Caki2 (cell line): ENCODE measurements at places on chromosomes 2 and 18. TPM values are rescaled to one million over a fixed set of nuclear protein-coding genes. Genes with fewer than 3 reads are reported as not detected.
A peak's percentile ranks its signal among the peaks of the same experiment; 100 is the strongest.

GRCh38 chr2:113124181-113124961 is 3.0 kb upstream of the IL1RN start:
- no peak for DNase-seq

DNA sequence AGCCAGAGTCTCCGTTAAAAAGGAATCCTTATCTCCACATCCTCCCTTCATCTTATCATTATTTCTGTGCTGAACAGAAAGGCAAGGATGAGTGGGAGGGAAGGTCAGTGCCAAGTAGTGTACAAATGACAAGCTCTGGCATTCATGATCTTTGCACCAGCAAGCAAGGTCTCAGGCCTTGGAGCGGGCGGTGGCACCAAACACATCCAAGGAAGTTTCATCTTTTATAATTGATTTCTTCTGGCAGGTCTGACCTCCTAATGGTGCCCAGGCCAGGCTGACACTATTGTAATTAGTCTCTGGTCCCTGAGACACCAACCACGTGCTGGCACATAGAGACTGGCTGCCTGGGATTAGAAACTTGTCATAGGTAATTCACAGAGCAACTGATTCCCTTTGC is 336.6 kb downstream of the EN1 start:
- no peak for DNase-seq

Gene SERPINB10
- total RNA-seq: not detected in 2 replicates

- DNase-seq: no peak
Measured at GRCh38 chr2:128640845-128641360, 322.2 kb upstream of the HS6ST1 start.

DNA sequence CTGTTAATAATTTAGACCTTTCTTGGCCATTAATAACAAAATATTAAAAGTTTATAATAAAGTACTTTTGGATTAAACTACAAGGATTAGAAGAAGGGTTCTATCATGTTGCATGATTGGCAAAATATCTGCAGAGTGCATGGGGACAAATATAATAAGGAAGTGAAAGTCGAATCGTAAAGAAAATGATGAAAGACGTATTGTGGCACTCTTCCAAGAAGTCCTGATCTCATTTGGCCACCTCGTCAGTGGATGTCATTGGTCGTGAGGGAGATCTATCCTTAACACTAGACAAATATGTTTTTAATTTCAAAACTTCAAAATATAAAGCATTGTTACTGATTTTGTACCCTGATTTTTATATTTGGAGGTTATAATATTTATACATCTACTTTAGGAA is 197.7 kb upstream of the STON1 start:
- no peak for DNase-seq

DNA sequence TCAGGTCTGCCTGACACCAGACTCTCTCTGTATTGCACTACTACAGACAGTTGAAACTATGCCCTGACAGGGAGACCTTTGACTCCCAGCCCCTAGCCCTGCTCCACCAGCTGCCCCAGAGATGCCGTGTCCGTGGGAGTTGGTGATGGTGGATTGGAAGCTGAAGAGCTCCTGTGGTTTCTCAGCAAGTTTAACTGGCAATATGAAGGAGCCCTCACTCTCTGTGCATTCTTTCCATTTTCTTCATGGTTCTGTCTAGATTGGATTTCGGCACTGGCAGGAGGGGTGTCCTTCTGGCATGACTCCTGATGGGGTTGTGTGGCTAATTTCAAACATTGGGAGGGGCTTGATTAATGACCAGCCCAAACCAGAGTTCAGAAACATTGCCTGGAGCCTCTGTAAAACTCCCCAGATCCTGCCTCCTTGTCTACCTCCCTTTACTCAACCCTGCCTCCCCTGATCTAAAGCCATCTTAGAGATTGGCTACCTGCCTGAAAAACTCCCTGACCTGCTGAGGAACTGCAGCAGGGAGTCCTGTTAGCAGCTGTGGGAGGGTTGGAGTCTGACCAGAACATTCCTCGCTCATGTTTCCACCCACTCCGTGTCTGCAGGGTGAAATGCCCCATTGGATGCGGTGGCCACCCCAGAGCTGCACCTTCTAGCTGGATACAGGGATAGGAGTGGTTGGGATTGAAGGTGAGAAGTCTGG is 206.9 kb upstream of the SPRED2 start:
- no peak for DNase-seq

Gene AMER3
- not detected in 2 replicates for total RNA-seq

DNA sequence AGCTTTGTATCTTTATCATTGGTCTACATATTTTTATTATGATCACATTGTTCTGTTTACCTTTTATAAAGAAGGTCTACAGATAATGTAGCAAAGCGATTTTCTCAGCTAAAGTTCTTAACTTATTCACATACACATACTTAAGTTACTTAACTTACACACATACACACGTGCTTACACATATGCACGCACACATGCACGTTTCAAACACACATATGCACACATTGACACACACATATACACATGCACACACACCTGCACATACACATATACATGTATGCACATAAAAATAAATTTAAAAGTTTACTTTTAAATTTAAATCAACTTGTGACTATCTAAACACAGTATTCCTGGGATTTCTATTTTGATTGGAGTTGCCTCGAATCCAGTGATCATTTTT is 1204.5 kb upstream of the SLC39A10 start:
- no peak for DNase-seq

Gene DSC2
- 0.81 and 5.4 TPM in 2 replicates for total RNA-seq

- DNase-seq: no peak
Measured at GRCh38 chr18:26780520-26781325, 84.8 kb downstream of the AQP4 start.

- no peak for DNase-seq
Measured at GRCh38 chr2:82314836-82315472, 2010.4 kb upstream of the LRRTM1 start.

GRCh38 chr2:5264361-5264760 is 427.8 kb upstream of the SOX11 start:
- no peak for DNase-seq

DNA sequence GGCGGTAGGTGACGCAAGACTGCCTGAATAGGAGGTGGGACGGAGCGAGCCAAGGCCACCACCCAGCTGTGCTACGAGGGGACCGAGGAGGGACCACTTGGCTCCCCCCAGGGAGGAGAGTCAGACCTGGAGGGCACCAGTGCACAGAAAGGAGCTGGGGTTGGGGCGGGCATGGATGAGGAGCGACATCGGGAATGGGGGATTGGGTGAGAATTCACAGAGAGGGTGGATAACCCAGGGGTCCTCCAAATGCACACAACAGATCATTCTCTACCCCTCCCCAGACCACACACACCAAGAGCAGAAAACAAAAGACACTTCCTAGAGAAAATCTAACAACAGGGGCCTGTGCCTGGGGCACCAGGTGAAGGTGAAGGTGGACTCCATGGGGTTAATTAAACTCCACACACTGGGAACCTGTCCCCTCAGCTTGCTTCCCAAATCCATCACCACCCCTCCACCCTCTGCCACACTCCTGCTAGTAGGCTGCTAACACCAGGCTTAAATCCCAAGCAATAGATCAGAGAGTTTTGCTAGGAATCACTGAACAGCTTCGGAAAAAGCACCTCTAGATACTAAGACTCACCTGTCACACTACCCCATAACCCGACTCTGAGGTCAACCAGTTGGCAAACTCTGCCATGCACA is 274.6 kb downstream of the EIPR1 start:
- no peak for DNase-seq

GRCh38 chr2:206163251-206163880 is 3.7 kb downstream of the EEF1B2 start:
- no peak for DNase-seq

DNA sequence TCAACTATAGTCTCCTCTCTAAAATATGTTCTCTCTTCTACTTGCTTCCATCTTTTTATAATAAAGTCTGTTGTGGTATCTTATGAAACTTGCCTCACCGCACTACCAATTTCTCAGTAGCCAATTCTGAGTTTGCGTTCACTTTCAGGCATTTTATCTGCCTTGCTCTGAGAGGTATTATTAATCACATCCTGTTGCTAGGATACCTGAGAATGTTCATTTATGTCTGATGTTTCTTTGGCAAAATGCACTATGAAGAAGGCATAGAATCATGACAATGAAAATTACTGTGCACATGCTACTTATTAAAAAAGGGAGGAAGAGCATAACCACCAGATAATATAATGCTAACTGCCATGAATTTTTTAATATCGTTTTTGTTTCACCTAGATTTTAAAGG is 130.2 kb downstream of the CHST9 start:
- DNase-seq: no peak

- no peak for DNase-seq
Measured at GRCh38 chr2:162490761-162491470, 147.0 kb downstream of the GCA start.

DNA sequence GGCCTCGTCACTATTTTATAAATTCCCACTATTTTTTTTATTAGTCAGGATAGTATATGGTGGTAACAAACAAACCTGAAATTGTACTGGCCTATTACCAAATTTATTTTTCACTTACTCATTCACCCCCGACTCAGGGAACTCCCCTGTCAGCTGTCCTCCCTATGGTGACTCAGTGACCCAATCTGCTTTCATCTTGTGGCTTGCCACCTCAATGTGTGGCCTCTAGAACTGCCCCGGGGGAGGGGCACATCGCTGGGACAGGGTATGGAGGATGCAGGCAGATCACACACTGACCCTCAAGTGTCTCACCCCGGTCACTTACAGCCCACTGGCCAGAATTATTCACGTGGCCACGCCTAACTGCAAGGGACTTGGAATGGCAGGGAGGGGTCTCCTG is 71.6 kb downstream of the ACTR2 start:
- DNase-seq: peak; percentile 42

DNA sequence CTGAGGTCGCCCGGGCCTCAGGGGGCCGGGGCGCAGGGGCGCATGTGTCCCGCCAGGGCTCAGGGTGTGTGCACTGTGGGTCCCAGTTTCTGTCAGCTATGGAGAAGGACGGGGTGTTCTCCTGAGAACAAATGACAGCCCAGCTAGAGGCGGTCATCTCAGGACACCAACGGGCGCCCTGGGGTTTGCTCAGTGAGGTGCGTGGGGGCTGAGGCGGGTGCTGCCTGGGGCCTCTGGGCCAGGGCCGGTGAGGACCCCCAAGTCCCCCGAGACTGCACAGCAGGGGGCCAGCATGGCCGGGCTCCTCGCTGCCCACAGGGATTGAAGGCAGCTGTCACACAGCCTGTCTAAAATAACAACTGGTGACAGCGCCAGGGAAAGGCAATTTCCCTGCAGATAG is 808.8 kb upstream of the SOX11 start:
- DNase-seq: no peak

DNA sequence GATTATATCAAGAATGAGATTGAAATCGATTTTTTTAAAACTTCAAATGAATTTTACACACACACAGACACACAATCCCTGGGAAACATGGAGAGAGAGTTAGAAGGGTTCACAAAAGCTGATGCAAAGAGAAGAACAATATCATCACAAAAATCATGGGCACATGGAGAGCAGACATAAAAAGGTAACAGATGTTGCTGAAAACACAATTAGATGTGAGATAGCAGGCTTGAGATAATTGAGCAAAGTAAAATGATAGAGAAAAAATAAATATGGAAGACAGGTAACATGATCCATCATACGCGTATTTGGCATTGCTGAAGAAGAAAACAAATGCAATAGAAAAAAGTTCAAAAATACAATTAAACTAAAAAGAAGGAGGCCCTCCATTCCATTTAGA is 11.6 kb upstream of the B4GALT6 start:
- DNase-seq: no peak

GRCh38 chr2:8539743-8540551 is 141.9 kb upstream of the ID2 start:
- DNase-seq: no peak

DNA sequence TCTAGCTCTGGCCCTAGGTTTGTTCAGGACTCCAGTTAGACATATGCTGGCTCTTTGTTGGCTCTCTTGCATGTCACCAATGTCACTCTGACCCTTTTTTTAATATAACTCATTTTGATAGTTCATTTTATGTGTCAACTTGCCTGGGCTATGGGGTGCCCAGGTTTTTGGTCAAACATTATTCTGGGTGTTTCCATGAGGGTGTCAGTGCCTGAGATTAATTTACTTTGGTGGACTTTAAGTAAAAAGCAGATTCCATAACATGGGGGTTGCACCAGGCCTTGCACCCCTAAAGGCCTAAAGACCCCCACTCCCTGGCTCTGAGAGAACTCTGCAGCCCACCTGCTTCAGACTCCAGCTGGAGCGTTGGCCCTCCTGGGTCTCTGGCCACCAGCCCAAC is 48.1 kb upstream of the SNTG2 start:
- DNase-seq: no peak

Gene TSPYL6
- not detected in 2 replicates for total RNA-seq

GRCh38 chr2:205758051-205758450 is 75.8 kb downstream of the NRP2 start:
- no peak for DNase-seq

GRCh38 chr2:174180165-174180724 is 68.1 kb downstream of the OLA1 start:
- no peak for DNase-seq

GRCh38 chr2:55782528-55783173 is 89.0 kb upstream of the PNPT1 start:
- DNase-seq: peak; percentile 37

DNA sequence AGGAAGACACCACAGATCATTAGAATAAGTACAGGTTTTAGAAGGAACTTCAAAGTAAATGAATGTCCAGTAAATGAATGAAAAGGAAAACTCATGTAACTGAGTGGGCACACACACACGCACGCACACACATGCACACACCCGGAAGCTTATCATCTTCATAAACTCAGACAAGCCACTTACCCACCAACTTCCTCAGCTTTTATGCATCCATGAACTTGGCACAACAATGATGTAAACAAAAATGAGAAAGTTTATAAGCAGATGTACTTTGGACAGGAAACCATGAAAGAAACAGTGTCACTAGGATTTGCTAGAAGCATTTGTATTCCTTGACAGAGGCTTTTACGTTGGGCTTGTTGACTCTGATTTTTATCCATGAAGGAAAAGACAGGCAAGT is 23.2 kb downstream of the RNF152 start:
- no peak for DNase-seq

- DNase-seq: peak; percentile 12
Measured at GRCh38 chr2:120470041-120470965, 124.4 kb downstream of the INHBB start.

DNA sequence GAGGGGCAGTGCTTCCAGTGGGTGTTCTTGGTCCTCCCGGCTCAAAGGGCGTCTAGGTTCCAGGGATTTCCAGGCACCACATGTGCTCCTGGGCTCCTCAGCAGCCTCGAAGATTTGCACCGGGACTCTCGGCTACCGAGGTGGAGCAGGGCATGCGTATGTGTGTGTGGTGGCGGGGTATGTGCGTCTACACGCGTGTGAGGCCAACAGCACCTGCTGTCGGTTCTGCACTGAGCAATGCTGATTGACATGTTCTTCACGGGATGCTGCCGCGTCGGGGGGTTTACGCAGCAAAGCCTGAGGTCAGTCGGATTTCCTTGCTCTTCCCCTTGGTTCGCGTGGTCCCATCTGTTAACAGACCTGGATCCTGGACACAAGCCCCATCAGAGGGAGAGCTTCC is 119.8 kb downstream of the NDUFA10 start:
- no peak for DNase-seq
